ENCODE measurements at places on chromosomes 3 and 15.

DNA sequence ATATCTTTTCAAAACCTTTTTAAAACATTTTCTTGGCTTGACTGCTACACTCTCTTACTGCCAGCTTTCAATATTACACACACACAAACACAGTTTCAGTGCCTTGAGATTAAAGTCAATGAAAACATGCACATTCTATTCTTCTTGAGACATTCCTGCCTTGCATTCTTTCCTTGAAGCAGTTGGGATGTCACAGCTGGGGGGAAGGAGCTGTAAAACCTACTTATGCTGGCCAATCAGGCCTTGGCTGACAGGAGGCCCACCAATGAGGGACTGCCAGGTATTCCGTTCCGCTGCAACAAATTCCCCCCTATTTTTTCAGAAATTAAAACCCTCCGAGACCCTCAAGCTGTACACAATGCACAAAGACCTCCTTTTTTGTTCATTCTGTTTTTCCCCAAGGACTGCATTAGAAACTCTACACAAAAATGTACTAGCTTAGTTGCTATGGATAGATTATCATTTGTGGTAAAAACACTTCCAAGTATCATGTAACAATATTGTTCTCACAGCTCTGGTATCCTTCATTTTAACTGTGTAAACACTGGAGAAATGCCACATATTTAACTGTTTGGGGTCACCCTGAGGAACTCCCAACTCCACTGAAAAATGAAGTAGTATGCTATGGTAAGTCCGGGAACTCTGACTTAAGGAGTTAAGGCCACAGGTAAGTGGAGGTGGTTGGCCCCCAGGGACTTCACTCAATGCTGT is 18.5 kb downstream of the FSTL1 start:
- peak; percentile 91 for DNase-seq

- DNase-seq, result no peak
Measured at GRCh38 chr15:99180086-99180963, 69.1 kb downstream of the TTC23 start.

DNA sequence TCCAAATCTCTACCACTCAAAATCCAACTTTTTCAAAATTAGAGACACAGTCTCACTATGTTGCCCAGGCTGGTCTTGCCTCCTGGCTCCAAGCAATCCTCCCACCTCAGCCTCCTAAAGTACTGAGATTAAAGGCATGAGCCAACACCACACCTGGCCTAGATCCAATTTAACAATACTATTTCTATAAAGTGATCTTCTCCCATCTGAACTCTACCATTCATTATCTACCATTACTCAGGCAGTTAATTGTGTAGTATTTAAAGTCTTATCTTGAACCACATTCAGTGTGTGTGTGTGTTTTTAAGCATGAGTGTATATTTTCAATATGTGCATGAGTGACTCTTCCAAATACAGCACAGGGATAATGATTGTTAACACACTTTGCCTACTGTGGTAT is 77.0 kb downstream of the INO80 start:
- DNase-seq, result no peak

- DNase-seq, result no peak
Measured at GRCh38 chr15:47331829-47332393, 385.4 kb upstream of the SEMA6D start.

DNA sequence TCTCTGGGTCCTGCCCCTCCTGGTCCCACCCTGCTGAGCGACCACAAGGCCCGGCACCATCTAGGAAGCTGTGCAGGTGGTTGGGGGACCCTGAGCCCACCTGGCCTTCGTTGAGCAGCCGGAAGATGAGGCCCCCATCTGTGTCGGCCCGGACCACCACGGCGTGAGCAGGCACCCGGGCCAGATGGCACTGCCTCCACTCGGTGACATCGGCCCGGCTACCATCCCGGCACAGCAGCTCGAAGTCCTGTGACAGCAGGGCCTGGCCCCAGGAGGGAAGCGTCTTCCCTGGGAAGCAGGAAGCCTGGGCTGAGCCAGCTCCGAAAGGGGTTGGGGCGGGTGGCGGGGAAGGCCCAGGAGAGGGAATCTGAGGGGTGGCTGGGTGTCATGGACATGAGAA is 12.6 kb downstream of the MELTF start:
- DNase-seq, result no peak

- no peak for DNase-seq
Measured at GRCh38 chr3:168251371-168251770, 155.6 kb upstream of the GOLIM4 start.

DNA sequence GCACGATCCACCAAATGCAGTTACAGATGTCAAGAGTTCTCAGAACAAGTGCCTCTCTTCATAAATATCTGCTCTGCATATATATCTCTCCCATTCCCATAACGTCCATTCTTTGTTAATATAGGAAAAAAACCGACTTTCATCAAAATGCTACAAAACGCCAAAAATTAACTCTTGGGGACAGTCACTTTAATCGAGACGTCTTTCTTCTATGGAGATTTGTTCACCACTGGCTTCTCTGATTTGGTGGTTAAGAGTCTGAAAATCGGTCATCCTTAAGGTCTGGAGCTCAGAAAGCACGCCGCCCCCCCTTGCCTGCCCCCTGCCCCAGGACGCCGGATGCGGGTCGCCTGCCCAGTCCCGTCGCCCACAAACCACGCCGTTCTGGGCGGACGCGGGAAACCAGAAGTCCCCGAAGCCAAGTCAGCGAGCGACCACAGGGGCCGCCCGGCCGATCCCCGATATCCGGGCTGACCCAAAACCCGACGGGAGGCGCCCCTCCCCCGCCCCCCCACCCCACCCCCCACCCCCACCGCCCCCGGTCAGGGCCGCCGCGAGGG is 252.7 kb downstream of the TJP1 start:
- no peak for DNase-seq

DNA sequence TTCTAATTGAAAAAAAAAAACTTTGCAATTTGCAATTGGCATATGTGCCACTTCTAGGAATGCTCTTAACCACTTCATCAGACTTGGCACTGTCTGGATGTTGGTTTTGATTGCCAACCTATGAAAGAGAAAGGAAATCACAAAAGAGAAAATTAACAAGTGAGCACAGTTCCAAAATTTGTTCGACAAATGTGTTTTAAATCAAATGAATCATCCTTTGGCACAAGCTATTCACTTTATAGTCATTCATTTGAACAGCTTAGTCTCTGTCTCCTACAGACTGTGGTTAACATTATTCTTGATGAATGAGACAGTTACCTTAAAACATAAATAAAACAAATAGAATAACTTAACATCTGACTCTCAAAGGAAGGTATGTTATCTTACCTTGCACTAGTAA is 265.0 kb downstream of the EPHA3 start:
- DNase-seq, result no peak

GRCh38 chr3:50316657-50317242 is 5.8 kb downstream of the HYAL2 start:
- no peak for DNase-seq

DNA sequence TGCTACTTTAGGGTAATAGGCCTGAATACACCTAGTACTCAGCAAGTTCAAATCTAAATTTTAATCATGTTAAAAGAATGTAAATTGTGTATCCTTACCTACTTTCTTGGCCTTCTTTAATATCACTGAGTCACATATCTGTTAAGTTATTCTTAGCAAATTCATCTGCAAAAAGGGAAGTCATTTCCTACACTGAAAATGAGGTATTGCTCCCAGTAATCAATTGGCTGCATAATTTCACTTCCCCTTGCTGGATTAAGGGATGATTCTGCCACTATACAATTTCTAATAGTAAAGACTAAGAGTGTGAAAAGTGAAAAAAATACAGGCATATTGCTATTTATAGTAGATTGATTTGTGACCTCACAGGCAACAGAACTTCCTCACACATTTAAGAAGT is 47.8 kb downstream of the CCDC54 start:
- no peak for DNase-seq

GRCh38 chr3:125594125-125594524 is 1.2 kb downstream of the OSBPL11 start:
- no peak for DNase-seq

GRCh38 chr3:87491843-87492242 is 215.5 kb upstream of the POU1F1 start:
- no peak for DNase-seq
